ENCODE measurements at places on chromosomes 7 and 10.

GRCh38 chr10:125116652-125117310, 43.6 kb downstream of the CTBP2 start:
- DNase-seq, result no peak

GRCh38 chr10:69712342-69712741, 82.3 kb downstream of the FAM241B start:
- DNase-seq, result no peak

- DNase-seq, result no peak
These were observed 23.0 kb downstream of the PCGF6 start for GRCh38 chr10:103327906-103328305.

DNA sequence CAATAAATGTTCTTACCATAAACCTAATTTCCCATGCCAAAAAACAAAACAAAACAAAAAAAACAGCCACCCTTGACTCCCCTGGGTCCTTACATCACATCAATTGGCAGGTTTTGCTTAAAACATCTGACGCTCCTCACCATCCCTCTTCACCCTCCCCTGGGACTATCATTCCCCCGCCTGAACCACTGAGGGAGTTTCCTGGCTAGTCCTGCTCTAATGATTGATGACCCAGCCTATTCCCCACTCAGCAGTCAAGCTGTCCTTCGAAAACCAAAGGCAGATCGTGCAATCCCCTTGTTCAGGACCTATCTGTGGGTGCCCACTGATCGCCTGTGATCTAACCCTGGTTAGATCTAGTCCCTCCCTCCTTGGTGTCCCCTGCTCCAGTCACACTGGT, 11.2 kb upstream of the FRMPD2 start:
- no peak for DNase-seq

GRCh38 chr7:92095380-92095779, 38.9 kb downstream of the CYP51A1 start:
- DNase-seq, result no peak

GRCh38 chr7:120799147-120799546, 58.8 kb downstream of the TSPAN12 start:
- DNase-seq, result no peak

DNA sequence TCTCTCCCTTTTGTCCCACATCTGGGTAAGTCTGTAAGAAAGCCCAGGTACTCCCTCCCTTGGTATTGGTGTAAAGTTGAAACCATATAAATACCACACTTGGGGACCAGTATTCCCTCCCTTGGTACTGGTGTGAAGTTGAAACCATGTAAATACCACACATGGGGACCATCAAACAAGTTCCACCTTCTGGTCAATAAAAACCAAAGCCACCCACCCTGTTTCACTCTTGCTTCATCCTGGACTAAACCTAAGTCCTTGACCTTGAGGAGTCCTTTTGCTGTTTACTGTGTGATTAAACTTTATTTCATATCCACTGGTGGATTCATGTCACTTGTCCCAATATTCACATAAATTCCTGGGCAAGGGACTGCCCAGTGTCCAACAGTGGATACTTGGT, 8.4 kb downstream of the P4HA1 start:
- DNase-seq, result no peak

GRCh38 chr7:52005613-52006012, 689.0 kb upstream of the COBL start:
- no peak for DNase-seq

- no peak for DNase-seq
These were observed 298.7 kb upstream of the LRRTM3 start for GRCh38 chr10:66627156-66627555.

GRCh38 chr7:118040562-118040961, 143.4 kb upstream of the LSM8 start:
- no peak for DNase-seq

DNA sequence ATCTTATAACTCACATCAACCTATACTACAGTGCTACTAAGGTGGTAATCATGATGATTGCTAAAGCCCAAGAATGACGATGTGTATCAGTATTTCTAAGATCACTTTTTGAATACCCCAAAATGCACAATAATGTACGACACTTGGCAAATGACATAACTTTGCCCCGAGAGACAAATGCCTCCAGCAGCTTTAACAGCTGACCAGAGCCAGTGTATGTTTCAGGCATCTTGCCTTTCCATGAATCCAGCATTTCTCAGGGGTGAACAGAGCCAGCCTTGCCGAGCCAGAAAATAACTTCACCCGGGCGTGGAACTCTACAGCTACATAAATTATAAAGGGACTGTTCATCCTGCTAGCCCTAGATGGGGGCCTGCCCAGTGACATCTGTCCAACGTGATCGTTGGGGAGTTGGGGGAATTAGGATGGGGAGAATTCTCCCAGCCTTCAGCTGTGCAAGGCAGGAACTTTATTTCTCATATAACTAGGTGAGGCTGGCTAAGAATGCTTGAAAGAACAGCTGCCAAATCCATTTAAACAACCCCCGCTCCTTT, 1.8 kb downstream of the IGFBP3 start:
- DNase-seq, result no peak
